Activated CD4-positive, alpha-beta T cell treated with anti-CD3 and anti-CD28 coated beads, Interleukin-2, amount 10 ng/mL, durations not matched to agents 24 days and 14 days (primary cell): ENCODE measurements at places on chromosomes 5 and 9. TPM values are rescaled to one million over a fixed set of nuclear protein-coding genes. Genes with fewer than 3 reads are reported as not detected.
A peak's percentile ranks its signal among the peaks of the same experiment; 100 is the strongest.

SIMC1 gene
- total RNA-seq = 36.3 and 37.0 TPM in 2 replicates

PCDHGA7 gene
- total RNA-seq = 0.05 and 0.23 TPM in 2 replicates

PCDHB6 gene
- total RNA-seq = not detected in 2 replicates

SPATA6L gene
- not detected in 2 replicates for total RNA-seq

BARHL1 gene
- not detected in 2 replicates for total RNA-seq

DNA sequence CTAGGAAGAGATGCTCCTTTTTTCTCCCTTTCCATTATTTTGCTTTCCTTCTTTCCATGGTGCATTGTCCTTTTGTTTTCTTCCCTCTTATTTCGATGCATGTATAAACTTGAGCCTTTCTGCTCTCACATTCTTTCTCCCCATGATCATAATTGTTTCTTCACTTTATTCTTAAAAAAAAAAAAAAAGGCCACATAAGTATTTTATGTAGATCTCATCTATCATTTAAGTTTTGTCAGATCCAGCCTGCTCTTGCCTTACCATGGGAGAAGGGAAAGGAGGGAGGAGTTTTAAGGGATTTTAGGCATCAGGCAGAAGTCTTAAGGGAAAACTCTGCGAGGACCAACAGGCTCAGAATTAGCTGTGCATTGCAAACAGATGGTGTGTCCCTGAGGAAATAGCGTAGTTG, 11.1 kb downstream of the TGFBR1 start:
- DNase-seq = no peak

DNA sequence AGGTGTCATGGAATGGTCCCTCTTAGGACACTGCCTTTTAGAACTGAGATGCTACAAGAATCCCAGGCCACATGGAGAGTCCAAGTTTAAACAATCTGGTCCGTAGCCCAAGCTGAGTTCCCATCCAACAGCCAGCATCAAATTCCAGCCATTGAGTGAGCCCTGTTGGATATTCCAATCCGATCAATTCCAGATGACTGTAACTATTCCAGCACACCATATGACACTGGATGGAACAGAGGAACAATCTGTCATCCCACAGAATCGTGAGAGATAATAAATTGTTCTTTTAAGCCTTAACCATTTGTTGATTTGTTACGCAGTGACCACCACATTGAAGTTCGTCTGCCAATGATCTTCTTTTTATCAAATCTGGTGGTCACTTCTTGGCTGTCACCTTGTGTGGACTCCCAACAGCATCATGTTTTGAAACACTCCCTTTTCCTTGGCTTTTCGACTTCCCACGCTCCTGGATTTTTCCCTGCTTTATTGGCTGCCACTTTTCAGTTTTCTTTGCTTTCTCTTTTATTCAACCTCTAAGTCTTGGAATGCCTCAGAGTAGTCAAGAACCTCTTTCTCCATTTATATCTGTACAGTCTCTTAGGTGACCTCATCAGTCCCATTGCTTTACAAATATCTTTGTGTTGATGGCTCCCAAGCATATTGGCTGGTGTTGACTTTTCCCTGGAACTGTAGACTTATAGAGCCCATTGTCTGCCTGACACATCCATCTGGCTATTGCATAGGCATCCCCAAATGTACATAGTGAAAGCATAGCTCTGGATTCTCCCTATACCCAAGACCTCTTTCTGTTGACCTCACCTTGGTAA, 46.1 kb downstream of the TNFSF15 start:
- no peak for DNase-seq

DNA sequence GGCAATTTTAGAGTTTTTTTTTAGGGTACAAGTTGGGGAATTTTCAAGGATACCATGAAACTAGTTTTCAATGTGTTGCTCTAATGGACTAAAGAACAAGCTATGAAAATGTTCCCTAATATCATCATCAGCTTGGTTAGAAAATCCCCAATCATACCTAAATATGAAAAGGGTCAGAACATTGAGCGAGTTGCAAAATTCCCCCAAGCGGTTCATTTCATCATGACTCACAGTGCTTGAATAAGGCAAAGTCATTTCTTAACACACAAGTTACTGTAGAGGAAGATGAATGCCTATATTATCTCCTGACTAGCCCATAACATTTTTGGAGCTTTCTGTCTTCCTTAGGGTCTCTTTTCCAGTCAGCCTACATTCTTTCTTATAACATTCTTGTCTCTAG, 62.7 kb downstream of the ST8SIA4 start:
- DNase-seq = peak; percentile 76

- no peak for DNase-seq
These were observed 143.7 kb downstream of the ARHGAP26 start for GRCh38 chr5:142913728-142914338.

DNA sequence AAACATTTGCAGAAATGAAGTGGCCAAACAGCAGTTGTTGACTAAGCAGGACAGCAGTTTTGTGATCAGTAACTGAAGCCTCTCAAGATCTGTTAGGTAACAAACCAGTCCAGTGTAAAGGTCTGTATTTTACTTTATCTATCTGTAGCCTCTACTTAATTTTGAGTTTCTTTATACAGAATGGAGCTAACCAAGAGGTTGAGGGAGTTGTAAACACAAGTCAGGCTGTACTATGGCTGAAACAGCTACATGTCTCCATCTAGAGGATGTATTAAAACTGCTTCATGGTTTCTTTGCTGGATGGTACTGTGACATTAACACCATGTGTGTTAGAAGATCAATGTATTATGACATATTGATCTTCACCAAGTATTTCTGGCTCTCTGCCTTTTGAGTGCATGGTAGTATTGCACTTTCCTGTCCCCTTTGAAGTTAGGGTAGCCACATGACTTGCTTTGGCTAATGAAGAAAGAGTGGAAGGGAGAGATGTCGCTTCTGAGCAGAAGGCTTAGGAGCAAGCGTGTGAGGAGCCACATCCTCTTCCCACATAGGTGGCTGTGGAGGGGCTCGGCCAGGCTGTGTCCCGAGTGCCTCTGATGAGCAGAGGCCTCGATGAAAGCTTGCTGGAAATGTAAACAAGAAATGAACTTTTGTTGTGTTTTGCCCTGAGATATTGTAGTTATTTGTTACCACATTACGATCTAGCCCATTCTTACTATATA, 105.6 kb upstream of the PCA3 start:
- peak; percentile 73 for DNase-seq

DNA sequence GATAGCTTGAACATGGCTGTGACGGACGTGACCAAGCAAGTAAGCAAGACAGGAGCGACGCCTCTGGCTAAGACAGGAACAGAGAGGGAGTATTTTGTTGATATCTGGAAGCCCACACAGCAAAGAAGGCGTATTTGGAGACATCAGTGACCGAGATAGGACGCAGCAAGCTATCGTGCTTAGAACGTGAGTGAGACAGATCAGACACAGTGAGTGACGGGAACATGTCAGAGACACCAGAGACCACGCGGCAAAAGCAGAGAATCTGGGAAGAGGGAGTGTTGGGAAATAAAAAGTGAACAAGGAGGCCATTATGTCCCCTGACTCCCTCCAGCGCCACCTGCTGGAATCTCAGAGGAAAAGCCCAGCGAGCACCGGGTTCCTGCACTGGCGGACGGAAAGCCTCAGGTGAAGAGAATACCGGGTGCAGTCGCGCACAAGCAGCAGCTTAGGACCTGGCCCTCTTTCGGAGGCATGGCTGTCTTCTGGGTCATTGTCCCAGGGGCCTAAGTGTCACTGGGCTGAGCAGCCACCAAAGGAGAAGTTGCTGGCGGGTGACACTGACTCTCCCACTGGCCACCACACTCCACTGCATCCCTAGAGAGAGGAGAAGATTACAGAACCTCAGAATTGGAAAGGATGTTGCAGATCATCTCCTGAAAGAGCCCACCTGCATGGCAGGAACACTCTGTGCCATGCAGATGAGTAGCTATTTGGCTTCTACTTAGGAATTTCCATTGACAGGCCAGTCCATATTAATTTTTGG, 99.1 kb downstream of the FBXO38 start:
- DNase-seq = peak; percentile 88

- no peak for DNase-seq
These were observed 2.4 kb upstream of the MOB3B start for GRCh38 chr9:27532046-27532445.
